ENCODE measurements at places on chromosomes 11 and 22. TPM values are rescaled to one million over a fixed set of nuclear protein-coding genes. Genes with fewer than 3 reads are reported as not detected.

The RBMXL2 gene
- total RNA-seq = 0.64 TPM

The SYT13 gene
- 62.3 TPM for total RNA-seq

- DNase-seq = no peak
Observed at GRCh38 chr11:71255800-71256479, 3.6 kb upstream of the SHANK2 start.

- no peak for DNase-seq
Observed at GRCh38 chr11:117117681-117118080, 19.5 kb upstream of the SIK3 start.

- DNase-seq = no peak
Observed at GRCh38 chr11:12235553-12235946, 125.2 kb downstream of the MICAL2 start.

DNA sequence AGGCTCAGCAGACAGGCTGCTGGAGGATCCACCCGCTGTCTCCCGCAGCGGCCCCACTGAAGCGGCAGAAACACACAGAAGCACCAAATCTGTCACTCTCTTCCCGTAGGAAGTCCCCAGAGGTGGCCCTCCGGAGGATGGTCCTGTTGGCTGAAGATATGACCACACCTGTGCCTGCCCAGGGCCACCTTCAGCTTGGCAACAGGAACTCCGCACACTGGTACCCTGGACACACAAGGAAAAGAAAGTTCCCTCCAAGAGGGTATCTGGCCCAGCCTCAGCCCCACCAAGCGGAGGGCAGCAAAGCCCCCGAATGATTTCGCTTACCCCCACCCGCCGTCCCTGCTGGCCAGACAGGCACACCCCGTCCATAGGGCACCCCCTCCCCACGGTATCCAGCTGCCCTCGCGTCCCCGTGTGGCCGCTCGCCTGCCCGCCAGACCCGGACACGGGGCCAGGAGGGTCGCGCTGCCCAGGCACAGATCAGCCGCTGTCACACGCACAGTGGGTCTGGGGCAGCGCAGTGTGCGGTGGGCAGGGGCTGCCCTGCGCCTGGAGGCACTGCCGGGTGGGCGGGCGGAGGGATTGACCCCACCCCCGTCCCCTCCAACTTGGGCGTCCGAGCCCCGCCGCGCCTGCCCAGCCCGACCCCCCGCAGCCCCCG lies 7.0 kb downstream of the RASSF7 start:
- DNase-seq = no peak

- no peak for DNase-seq
Observed at GRCh38 chr22:43512279-43512678, 100.5 kb downstream of the MPPED1 start.

DNA sequence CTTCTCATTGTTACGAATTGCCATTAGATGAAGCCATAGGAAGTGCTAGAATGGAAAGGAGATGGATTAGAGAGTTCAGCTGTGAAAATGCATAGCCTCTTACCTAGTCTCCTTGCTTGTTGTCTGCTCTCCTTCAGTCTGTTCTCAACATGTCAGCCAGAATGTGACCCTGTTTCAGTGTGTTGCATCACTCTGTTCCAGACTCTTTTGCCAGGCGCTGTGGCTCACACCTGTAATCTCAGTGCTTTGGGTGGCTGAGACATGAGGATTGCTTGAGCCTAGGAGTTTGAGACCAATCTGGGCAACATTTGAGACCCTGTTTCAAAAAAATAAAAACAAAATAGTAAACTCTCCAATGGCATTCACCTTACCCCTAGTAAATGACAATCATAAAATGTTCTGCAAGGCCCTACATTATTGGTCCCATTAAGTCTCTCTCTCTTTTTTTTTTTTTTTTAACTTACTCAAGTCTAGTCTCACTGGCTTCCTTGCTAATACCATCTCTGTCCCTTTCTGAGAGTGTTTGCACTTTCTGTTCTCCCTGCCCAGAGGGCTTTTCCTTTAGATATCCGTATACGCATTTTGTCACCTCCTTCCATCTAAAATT lies 39.4 kb downstream of the CYP2R1 start:
- no peak for DNase-seq

- DNase-seq = no peak
Observed at GRCh38 chr11:120579611-120580031, 68.1 kb downstream of the GRIK4 start.

DNA sequence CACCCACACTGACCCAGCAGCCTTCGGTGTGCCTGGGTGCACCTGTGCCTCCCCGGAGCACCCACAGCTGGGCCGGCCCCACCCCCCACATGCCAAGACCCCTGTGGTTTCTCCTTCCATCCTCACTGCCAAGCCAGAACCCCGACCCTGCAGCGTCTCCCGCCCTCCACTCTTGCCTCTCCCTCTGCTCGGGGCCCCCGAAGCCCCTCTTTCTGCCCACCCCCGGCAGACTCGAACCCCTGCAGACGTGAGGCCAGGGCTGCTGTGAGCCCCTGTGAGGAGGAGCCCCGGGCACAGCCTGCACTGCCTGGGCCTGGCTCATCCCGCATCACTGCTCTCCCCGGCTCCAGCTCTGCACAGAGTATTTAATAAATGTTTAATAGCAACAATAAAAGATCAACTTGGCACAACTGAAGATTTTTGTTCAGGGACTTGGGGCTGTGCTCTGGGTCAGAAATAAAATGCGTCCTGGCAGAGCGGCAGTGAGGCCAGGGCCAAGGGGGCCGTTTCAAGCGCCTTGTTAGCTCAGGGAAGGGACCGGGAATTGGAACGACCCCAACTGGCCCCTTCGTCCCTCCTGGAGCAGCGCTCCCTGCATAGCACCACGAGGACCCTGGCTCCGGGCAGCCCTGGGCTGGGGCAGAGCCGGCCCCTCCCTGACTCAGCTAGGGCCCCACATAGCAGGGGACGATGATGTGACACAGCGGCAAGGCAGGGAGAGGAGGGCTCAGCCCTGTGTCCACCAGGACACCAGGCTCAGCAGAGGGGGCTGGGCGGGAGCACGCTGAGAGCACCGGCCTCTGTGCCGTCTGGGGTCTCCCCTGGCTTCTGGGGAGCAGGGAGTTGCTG lies 520.8 kb downstream of the BRD1 start:
- DNase-seq = no peak

GRCh38 chr11:76291576-76292526 lies 85.5 kb upstream of the WNT11 start:
- no peak for DNase-seq

GRCh38 chr22:19891317-19892256 lies 36.9 kb upstream of the GNB1L start:
- no peak for DNase-seq

Data from cerebellum (tissue), 4 donors.